ENCODE measurements at places on chromosomes 4 and X.

GRCh38 chr4:79209081-79209480 is 116.8 kb downstream of the NAA11 start:
- no peak for DNase-seq

GRCh38 chr4:55568905-55569504 is 22.3 kb upstream of the CLOCK start:
- DNase-seq = no peak

DNA sequence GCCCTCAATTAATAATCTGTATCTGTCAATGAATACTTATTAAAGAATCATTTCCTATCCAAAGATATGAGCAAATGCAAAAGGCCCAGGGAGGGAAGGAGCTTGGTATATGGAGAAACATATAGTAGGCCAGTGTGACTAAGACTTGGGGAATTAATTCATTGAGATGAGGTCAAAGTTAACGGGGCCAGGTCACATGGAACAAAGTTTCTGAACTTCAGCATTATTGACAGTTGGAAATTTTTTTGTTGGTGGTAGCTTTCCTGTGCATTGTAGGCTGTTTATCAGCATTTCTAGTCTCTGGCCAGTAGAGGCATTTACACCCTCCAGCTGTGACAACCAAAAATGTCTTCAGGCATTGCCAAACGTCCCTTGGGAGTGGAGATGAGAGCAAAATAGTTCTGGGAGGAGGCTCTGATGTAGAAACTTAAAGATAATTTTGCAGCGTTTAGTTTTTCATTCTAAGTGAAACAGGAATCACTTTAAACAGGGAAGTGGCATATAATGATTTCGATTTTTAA is 202.0 kb downstream of the SLC4A4 start:
- no peak for DNase-seq

GRCh38 chr4:176641237-176641636 is 151.5 kb downstream of the VEGFC start:
- DNase-seq = no peak

GRCh38 chrX:15816438-15816809 is 26.1 kb downstream of the ZRSR2 start:
- no peak for DNase-seq

Data from occipital lobe (tissue), 3 donors.